ENCODE measurements at places on chromosomes 16 and 17.

GRCh38 chr17:82242977-82243647 is 14.3 kb downstream of the SLC16A3 start:
- no peak for DNase-seq

- no peak for DNase-seq
These were observed 46.3 kb upstream of the DNAH17 start for GRCh38 chr17:78623541-78623940.

DNA sequence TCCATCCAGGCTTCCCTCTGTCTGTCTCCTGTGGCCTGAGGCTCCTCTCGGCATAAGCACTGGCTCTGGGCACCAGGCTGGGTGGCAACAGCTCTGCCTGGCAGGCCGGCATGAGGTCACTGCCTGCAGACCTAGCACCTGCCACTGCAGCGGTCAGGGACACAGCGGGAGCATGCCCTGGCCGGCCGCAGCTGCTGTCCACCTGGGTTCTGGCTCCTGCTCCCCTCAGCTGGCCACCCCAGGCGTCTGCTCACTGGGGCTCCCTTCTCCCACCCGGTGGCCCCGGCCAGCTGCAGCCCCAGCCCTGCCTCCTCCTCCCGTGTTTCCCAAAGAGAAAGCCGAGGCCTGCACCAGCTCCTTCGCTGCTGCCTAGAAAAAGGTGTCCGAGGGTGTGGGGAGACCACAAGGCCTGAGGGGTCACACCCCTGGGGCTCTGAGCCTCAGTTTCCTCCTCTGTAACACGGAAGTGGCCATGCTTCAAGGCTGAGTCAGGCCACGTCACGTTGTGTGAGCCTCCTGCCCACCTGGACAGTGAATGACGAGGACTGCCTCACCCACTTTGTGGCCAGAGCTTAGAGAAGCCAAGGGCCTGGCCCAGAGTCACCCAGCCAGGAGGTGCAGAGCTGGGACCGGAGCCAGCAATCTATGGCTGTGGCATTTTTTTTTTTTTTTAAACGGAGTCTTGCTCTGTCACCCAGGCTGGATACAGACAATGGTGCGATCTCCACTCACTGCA is 6.7 kb downstream of the NTHL1 start:
- no peak for DNase-seq

DNA sequence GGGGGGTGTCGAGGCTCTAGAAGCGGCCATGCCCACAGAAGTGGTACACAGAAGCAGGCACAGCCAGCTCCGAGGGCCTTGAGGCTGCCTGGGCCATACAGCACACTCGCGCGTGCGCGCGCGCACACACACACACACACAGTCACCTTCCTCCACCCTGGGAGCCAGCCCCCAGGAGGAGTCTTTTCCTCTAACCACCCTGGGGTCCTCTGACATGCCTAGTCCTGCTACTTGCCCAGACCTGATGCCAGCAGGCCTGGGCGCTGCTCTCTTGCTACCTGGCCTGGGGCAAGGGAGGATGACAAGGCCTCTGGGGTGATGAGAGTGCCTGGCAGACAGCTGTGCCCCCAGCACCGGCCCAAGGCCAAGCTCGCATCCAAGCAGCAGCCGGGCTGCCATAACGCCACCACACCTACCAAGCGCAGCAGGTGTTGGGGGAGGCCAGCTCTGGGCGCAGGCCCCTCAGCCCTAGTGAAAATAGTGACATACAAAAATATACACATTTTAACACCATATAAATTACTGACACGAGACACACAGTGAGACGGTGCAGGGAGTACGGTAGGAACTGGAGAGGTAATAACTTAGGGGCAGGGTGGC is 41.1 kb downstream of the TSC2 start:
- DNase-seq = no peak

DNA sequence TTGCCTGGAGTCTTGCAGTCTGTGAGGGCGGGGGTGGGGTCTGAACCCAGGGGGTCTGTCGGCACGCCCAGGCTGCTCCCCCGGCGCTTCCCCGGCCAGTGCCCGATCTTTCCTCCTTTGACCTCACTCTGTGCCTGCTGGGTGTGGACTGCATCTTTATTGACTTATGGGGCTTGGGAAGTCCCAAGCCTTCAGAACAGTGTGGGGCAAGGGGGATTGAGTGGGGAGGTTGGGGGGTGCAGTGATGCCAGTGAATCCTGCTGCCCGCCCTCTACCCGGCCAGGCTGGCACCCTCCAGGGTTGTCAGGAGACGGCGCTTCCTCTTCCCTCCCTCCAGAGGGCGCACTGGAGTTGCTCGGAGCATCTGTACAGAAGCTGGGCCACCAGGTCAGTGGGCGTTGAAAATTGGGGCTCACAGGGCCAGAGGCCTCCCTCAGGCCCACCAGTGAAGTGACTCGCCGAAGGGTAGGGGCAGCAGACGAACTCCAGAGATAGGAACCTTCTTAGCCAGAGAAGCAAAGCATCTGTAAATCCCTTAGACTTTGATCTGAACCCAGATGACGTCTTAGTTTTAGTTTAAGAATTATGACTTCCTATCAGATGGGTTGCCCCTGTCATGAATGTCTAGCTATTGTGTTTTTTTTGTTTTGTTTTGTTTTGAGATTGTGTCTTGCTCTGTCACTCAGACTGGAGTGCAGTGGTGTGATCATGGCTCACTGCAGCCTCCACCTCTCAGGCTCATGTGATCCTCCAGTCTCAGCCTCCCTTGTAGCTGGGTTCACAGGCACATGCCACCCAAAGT is 184.8 kb upstream of the CIBAR2 start:
- DNase-seq = peak; percentile 65

- no peak for DNase-seq
These were observed 167.1 kb downstream of the SNX29 start for GRCh38 chr16:12143447-12144172.

DNA sequence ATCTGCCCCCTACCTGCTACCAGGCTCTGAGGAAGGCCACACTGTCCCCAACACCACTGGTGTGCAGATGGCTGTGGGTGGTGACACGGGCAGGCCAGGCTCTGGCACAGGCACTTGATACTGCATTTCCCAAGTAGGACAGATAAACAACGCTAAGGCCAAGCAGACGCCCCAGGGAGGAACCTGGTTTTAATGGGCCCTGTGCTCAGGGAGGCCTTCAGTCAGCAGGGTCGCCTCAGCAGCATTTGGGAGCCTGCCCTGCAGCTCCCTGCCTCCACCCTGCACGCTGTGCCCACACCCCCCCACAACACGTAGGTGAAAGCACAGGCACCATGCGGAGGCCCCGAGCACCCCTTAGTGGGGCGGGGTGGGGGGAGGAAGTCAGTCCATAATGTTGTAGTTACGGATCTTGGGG is 3.3 kb upstream of the FASN start:
- no peak for DNase-seq

DNA sequence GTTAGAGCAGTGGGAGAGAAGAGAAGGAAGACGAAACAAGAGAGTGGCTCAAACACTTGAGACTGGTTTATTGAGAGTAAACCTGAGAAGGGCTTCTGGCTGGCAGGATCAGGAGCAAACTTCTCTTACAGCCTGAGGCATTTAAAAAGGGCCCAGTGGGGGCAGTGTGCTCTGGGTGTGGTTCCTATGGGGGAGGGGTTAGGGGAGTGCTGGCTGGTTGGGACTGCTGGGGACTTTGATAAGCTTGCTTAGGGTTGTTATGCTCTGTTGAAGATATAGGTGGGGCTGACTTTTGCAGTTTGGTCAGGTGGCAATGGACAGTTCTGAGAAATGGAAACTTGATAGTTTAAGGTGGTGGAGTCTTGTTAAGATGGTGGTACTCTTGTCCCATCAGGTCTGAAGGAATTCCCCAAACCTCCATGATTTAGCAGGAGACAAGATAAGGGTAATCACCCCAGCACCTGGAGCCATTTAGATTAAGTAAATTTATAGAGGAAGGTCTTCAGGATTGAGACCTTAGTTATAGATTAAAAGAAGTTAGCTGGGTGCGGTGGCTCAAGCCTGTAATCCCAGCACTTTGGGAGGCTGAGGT is 79.3 kb downstream of the EMP2 start:
- no peak for DNase-seq

DNA sequence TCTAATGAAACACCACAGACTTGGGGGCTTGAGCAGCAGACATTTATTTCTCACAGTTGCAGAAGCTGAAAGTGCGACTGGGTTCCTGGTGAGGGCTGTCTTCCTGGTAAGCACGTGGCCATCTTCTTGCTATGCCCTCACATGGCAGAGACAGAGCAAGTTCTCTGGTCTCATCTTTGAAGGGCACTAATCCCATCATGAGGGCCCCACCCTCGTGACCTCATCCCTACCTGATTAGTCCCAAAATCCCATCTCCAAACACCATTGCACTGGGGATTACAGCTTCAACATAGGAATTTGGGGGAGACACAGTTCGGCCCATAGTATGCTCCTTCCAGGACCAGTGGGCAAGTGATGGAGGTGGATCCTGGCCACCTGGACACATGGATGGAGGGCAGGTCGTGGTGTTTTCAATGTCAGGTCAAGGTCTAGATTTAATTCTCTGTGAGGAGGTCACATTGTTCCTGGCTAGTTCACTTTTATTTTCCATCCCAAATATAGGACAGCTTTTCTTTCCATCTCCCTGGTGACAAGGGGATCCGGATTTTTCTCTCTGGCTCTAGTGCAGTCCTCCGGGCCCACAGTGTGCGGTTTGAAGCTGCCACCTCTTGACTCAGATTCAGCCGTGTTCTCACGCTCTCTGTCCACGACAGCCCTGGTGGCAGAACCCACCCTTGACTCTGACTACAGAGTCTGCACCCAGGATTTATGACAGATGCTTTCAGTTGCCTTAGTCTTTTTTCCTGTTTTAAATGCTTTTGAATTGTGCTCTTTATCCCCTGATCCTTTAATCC is 160.5 kb upstream of the NOL11 start:
- DNase-seq = no peak

- no peak for DNase-seq
These were observed 929 bp downstream of the TMEM11 start for GRCh38 chr17:21212826-21213637.

GRCh38 chr17:76354317-76354729 is 607 bp upstream of the PRPSAP1 start:
- DNase-seq = no peak

Measured in activated CD4-positive, alpha-beta T cell treated with anti-CD3 and anti-CD28 coated beads, Interleukin-2, amount 50 U/mL, for 48 hours (primary cell).